ENCODE measurements at places on chromosomes 16 and 17.

DNA sequence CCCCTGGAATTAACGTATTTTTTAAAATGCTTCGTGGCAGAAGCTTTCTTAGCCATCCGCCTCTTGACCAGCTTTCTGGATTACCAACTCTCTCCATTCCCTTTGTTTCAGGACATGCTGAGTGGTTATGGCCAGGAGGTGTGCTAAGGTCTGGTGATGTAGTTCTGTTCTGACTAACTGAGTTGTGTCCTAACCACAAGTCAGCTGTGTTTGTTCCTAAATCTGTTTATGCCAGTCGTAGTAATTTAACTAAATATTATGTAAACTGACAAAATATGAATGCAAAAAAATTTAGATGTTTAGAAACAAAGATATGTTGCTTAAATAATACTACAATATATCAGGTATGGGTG is 61.6 kb downstream of the MRTFB start:
- DNase-seq: no peak

DNA sequence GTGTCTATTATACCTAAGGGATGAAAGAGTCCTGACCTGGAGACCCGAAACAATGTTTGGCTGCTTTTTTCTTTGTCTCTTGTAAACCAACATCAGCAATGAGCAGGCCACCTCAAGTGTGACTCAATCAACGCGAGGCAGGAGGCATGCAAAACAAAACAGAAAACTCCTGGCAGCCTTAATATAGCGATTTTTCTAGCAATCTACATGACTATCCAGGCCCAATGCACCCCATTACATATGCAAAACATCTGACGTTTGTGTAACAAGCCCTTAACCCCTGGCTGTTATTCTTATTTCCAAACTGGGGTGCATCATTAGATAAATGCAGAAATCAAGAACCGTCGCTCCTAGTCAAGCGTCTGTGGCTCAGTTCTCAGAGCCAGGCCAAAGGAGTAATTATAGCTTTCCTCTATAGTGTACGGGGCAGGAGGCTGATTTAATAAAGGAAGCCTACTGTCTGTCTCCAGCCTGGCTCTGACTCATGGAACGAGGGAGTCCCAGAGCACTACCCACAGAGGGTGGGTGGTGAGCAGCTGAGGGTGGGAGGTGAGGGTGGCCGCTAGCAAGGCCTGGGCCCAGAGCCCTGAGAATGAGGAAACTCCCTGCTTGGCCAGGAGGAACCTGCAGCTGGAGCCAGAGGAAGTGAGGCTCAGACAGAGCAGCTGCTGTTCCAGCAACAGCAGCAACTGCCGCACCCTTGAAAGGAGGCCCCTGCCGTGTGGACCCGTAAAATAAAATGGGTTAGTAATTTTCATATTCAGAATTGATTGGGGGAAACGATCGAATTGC is 43.9 kb downstream of the CHD9 start:
- DNase-seq: peak; percentile 76

GRCh38 chr16:84487358-84487757 is 17.1 kb downstream of the MEAK7 start:
- DNase-seq: no peak

- no peak for DNase-seq
These were observed 86.1 kb upstream of the SALL1 start for GRCh38 chr16:51237207-51237606.

GRCh38 chr17:73042809-73043685 is 49.4 kb downstream of the SLC39A11 start:
- no peak for DNase-seq

DNA sequence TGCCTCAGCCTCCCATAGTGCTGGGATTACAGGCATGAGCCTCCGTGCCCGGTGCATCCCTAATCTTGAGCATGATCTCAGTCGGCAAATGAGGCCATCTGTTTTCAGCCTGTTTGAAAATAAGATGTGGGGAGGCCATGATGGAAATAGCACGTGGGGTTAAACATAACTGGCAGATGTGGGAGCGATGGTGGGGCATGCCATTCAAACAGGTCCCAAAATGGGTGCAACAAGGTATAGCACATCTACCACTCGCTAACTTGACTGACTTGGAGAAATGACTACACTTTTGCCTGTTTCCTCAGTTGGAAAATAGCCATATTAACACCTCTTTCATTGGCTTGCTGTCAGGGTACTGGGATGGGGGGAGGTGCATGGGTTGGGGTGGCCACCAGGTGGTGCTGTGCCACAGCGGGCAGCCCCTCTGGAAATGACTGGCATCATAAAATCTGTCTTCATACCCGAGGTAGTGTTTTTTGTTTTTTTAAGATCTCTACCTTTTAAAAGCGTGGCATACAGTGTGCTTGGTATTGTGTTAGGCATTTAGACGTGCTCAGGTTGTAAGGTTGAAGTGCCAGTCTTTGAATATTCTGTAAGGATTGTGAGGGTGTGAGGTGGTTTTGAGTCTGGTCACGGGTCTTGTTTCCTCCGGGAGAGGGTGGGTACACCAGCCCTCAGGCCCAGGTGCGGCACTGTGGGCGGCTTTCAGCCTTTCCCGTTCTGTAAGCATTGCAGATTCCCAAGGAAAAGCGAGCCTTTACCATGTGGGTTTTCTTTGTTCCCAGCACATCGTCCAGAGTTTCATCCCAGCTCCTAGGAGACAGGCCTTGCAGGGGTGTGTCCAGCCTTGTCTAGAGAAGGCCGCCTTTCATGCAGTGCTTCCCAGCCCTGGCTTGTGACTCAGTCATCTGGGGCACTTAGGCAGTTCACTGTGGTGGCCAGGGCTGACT is 2.9 kb upstream of the TTYH2 start:
- DNase-seq: peak; percentile 69

DNA sequence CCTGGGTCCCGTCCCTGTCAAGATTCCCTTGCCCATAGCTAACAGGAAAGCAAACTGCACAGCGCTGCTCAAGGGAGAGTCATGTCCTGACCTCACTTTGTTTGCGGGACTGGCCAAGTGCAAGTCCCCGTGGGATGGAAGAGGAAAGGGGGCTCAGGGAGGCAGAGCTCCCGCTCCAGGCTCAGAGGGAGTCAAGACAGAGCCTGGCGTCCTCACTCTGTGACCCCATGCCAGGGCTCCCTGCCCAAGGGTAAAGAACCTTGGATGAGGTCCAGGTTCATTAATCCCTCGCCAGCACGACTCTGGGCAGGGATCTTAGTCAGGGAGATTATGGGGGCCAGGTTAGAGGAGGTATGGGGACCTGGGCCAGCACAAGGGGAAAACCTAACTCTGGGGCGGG is 51.5 kb upstream of the CBX4 start:
- no peak for DNase-seq

DNA sequence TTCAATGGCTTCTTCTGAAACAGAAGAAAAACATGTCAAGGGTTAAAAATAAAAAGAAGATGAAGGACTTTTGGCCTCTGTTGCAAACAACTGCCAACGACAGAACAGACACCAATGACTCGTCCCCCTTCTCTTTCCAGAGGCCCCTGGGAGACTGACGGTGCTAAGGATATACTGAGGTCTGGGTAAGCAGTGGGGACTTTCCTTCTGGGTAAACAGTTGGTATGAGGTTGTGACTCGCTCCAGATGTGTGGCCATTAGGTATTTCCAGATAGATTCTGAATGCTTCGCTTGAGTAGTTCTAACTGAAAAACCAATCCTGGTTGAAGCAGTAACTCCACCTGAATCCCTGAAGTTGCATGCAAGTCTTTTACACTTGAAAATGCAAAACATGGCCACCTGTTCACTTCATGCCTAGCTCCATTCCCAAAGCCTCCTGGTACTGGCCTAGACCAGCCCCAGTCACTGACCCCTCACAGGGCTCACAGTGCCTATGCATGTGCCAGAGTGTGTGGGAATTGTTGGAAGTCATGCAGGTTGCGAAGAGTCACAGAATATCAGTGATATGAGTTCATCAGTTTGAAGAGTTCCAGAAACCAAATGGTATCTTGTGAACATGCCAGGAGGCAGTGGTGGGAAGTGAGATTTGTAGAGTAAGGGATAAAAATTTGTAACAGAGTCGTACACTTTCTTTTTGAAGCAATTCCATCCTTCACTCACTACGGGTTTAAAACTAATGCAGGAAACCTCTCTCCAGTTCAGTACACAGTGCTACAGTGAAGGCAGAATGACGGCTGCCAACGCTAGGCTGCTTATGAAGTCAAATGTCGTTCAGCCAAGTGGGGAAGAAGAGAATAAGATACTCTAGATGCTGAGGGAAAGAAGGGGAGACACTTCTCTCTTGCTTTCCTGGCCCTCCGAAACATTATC is 217.8 kb downstream of the ZFHX3 start:
- DNase-seq: no peak

DNA sequence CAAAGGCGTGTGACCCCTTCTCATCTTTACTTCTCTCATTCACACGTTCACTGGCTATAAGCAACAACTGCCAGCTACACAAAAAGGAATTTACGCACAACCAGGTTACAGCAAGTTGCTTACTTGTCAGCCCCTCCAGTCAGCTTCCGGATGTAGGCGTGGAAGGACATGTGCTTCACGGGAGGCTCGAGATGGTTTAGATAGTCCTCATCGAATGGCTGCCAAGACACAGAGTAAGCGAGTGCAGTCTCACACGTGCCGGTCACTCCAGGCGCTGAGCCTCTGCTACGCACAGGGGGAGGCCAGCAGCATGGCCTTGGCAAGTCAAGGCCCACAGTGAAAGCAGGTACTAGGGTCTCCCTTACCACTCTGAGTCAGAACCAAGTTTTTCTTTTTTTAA is 28.3 kb downstream of the NPLOC4 start:
- no peak for DNase-seq

GRCh38 chr16:77299395-77299794 is 100.2 kb downstream of the SYCE1L start:
- DNase-seq: no peak

GRCh38 chr17:35080536-35080935 is 17.0 kb upstream of the RFFL start:
- no peak for DNase-seq

DNA sequence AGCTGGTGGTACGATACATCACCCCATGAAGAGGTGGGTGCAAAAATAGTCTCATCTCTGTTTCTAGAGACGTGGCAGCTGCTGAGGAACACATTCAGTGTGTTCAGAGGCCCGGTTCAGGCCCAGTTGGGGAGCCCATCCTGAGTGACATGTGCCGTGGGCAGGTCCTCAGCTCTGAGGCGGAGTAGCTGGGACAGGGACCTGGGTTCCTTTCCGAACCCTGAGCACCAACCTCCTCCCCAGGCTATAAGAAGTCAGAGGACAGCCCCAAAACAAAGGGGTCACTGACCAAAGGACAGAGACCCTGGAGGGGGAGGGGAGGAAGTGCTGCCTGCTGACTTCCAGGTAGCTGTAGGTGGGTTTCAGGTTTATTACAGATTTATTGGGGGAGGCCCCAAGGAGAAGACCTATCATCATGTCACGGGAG is 5.1 kb downstream of the LDHD start:
- DNase-seq: no peak

- no peak for DNase-seq
These were observed 512.4 kb upstream of the CDH11 start for GRCh38 chr16:65634291-65634690.

DNA sequence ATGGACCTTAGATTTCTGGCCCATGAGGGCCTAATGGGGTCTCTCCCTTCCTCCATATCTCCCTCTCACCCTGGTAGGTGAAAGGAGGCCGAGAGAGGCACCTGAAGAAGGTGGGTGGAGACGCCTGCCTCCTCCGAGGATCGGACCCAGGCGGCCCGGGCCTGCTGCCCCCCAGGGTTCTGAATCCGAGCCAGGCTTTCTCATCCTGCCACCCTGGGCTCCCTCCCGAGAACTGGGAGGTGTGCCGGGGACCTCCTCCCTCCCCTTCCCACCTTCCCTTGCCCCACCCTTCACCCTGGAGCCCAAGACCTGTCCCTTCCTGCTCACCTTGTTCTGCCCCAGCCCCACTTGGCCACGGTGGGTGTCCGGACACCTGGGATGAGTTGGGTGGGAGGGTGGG is 5.0 kb downstream of the FBXL19 start:
- DNase-seq: no peak

DNA sequence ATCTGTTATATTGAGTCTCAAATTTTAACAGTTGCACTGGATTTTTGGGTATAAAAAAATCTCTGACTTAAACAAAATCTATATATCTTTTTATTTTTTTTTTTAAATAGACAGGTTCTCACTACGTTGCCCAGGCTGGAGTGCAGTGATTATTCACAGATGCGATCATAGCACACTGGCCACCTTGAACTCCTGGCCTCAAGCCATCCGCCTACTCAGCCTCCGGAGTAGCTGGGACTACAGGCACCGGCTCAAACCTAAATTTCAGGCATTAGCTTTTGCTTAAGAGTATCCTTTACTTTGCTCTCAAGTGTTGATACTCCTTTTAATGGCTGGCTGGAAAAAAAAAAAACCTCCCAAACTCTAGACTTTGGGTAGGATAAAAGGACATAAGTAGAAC is 61.6 kb downstream of the RPGRIP1L start:
- DNase-seq: no peak

Measured in A549 (cell line).